Activated CD8-positive, alpha-beta memory T cell treated with anti-CD3 and anti-CD28 coated beads for 48 hours (primary cell): ENCODE measurements at places on chromosomes 13 and 19.

- DNase-seq: no peak
Observed at GRCh38 chr19:33278023-33278402, 24.3 kb downstream of the CEBPA start.

DNA sequence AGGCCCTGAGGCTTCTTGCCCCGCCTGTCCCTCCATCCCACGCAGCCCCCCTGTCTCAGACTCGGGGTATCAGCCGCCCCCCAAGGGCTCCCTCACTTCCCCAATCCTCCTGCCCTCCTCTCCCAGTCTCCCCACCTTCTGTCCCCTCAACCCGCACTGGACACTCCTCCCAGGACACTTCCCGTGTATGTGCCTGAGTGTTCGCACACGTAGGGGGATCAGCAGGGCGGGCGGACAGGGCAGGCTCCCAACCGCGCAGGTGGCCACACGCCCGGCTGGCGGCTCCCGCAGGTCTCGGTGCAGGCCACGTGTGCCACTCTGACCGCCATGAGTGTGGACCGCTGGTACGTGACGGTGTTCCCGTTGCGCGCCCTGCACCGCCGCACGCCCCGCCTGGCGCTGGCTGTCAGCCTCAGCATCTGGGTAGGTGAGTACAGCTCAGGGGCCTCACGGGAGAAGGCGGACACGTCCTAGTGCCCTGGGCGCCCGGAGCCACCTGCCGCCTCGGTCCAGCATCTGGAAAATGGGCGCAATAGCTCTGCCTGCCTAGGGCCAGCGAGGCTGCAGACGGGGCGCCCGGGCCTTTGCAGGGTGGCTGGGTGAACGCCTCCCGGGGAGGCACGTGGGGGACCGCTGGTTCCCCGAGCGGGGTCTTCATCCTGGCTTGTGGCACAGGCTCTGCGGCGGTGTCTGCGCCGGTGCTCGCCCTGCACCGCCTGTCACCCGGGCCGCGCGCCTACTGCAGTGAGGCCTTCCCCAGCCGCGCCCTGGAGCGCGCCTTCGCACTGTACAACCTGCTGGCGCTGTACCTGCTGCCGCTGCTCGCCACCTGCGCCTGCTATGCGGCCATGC is 2.3 kb downstream of the KISS1R start:
- DNase-seq: no peak

- no peak for DNase-seq
Observed at GRCh38 chr19:3603121-3603811, 3.4 kb downstream of the TBXA2R start.

GRCh38 chr19:49832556-49832955 is 14.5 kb downstream of the MED25 start:
- no peak for DNase-seq

- no peak for DNase-seq
Observed at GRCh38 chr19:28905996-28906395, 307.0 kb downstream of the UQCRFS1 start.

DNA sequence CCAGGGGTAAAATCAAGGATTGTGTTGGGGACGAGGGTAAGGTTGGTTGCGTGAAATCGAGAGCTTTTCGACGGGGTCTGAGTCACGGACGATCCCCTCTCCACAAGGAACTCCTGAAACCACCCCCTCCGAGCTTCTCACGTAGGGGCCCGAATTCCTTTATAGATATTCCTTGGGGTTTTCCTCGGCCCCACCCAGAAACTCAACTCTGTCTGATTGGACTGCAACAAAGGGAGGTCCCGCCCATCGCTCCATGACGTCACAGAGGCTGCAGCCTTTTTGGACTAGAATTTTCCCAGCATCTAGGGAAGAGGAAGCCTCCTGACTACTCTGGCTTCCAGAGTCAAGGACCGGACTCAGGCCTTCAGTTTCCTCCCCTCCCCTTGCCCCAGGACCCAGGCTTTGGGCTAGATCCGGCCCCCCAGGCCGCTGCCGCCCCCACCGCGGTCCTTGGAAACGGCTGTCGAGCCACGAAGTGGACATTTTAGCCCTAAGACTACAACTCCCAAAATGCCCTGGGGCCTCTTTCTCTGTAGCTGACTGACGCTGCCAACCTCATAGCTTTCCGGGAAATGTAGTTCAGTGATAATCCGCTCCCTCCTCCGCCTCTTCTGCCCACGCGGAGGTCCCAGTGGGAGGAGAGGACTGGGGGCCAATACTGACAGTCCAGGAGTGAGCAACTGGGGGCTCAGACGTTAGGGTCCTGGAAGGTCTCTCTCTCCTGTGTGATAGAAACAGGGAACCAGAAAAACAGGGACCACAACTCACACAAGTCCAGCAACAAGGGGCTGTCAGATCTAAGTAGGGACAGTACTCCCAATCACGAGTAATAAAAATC is at the start of gene IZUMO1:
TSS of gene IZUMO1 (minus strand) at position 172 of the 838 bp plus-strand sequence. CDS start 1,050 bp downstream, outside the sequence.
- no peak for DNase-seq

DNA sequence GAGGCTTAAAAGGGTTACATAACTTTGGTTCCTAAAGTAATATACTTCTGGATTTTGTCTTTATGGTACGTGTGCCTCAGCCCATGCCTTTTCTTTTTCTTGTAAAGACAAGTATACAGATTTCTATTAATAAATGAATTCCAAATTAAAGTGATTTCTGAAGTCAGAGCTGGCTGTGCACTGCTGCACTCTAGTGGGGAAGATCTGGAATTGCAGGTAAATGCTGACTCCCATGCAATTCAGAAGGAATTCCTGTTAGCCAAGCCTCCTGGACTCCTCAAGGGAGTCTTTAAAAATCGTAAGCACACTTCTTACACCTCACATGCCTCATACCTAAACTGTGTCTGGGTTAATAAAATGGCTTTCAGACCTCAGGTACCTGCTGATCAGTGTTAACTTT is 118.4 kb upstream of the SLC7A1 start:
- DNase-seq: no peak

DNA sequence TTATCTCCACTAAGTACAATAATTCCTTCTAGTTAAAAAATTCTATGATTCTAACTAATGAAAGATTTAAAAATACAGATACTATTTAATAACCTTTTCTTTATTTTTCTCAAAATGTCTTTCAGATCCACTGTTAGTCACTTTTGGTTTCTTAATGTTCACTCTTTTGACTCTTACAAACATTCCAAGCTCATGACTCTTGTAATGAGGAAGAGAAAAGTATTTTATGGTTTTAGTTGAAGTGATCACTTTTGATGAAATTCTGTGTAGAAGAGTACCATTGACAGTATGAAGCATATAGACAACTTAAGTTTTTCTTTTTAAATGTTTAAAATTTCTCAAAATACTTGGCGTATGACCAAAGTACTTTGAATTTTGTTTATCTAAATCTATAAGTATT is 27.8 kb downstream of the COG3 start:
- no peak for DNase-seq

GRCh38 chr19:21197590-21198295 is 55.9 kb downstream of the ZNF431 start:
- DNase-seq: no peak

GRCh38 chr19:47315125-47315821 is 5.6 kb downstream of the C5AR1 start:
- no peak for DNase-seq

- no peak for DNase-seq
Observed at GRCh38 chr13:19984430-19985218, 26.1 kb downstream of the ZMYM2 start.

- no peak for DNase-seq
Observed at GRCh38 chr19:58544591-58545285, 874 bp downstream of the TRIM28 start.

GRCh38 chr19:17454576-17455071 is 6.1 kb downstream of the NXNL1 start:
- DNase-seq: no peak

GRCh38 chr13:34628209-34628682 is 313.8 kb upstream of the NBEA start:
- DNase-seq: no peak

GRCh38 chr13:94710881-94711560 is 1.3 kb downstream of the SOX21 start:
- no peak for DNase-seq

GRCh38 chr19:19652482-19653295 is 9.2 kb upstream of the GMIP start:
- DNase-seq: no peak

- DNase-seq: no peak
Observed at GRCh38 chr19:52724701-52725514, 9.9 kb downstream of the ZNF611 start.

GRCh38 chr13:98420554-98421175 is 156.2 kb downstream of the STK24 start:
- DNase-seq: no peak

DNA sequence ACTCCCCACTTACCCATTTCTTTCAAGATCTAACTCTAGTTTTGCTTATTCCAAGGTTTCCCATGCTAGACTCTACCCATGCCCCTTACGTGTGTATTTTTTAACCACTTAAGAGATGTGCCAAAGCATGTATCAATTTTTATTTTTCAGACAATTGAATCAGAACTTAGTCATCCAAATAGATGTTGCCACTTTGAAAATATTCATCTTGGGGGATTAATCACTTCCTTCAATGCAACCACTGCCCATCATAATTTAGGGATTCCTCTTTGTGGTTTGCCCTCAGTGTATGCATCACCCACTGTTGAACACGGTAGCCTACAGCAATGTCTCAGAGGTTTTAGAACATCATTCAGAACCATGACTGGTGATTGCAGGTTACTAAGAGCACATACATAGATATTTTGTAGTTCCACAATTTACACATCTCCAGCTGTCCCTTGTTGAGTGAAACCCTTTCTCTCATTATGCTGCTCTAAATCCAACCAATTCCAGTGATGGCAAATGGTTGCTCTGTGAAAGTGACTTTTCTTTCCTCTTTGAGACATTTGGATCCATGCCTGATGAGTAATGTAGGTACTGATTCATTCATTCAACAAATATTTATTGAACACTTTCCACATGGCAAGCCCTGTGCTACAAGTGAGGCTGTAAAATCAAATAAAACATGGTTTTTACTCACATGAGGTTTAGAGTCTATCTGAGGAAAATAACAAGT is 60.6 kb upstream of the SERP2 start:
- DNase-seq: no peak

- no peak for DNase-seq
Observed at GRCh38 chr13:29499506-29500165, 95.9 kb downstream of the SLC7A1 start.

GRCh38 chr19:38475176-38475575 is 41.7 kb downstream of the RYR1 start:
- no peak for DNase-seq

DNA sequence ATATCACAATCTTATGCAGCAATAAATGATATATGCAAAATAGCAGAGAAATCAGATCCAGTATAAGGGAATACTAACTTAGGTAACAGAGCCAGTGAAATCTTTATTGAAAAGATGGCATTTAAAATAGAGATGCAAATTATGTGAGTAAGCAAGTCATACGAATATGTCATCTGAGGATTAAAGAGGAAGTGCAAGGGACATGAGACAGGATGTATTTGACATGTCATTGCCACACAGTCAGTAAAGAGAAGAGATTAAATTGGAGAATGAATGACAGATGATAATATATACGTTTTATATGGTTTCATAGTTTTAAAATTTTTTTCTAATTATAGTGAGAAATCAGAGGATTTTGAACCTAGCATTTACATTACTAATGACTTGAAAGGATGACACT is 426.4 kb downstream of the SLITRK5 start:
- no peak for DNase-seq

- DNase-seq: no peak
Observed at GRCh38 chr13:73873940-73874830, 260.0 kb downstream of the KLF12 start.

GRCh38 chr13:82829040-82829439 is 1053.2 kb downstream of the SLITRK1 start:
- no peak for DNase-seq

GRCh38 chr19:39299404-39299803 is 3.2 kb downstream of the IFNL1 start:
- DNase-seq: no peak

GRCh38 chr19:56543776-56544175 is 5.0 kb downstream of the ZFP28 start:
- DNase-seq: no peak

DNA sequence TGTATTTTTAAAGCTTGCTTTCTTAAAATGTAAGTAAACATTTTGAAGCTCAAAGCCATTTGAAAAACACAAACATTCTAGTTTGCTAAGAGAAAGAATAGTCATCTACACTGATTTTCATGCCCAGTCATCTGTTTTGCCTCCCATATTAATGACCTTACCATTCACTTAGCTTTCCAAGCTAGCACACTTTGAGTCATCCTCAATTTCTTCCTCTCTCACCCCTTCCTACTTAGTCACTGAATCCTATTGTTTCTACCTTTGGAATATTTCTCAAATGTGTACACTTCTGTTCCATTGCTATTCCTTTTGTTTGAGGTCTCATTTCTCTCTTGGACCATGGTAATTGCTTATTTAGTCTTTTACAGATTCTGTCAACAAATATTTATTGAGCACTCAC is 7.3 kb upstream of the HS6ST3 start:
- DNase-seq: no peak

DNA sequence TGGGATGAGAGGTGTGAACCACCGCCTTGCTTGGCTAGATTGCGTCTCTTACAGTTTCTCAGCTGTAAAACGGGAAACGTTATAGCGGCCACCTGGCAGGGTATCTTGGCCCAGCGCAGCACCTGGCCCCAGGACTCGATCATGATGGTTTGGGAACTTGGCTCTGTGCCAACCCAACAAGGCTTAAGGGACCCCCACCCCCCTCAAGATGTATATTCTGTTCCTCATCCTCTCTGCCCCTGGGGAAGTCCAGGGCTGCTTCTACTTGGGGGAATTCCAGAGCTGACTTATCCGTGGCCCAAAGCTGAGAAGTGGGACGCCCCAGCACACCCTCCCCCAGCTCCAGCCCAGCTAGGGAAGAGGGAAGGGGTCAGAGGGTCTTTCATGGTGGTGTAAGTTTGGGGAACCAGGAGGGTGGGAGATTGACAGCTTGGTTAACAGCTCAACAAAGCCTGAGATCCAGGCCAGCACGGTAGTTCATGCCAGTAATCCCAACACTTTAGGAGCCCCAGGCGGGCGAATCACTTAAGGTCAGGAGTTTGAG is 695 bp downstream of the ICAM1 start:
- no peak for DNase-seq

GRCh38 chr13:27659145-27659865 is 37.6 kb downstream of the POLR1D start:
- DNase-seq: no peak

- no peak for DNase-seq
Observed at GRCh38 chr13:96294930-96295881, 205.3 kb downstream of the HS6ST3 start.

- no peak for DNase-seq
Observed at GRCh38 chr19:40413291-40413845, at the start of gene PRX. TSS of gene PRX (minus strand) at chr19:40413378. CDS start at chr19:40407932, 5,446 bp downstream.

DNA sequence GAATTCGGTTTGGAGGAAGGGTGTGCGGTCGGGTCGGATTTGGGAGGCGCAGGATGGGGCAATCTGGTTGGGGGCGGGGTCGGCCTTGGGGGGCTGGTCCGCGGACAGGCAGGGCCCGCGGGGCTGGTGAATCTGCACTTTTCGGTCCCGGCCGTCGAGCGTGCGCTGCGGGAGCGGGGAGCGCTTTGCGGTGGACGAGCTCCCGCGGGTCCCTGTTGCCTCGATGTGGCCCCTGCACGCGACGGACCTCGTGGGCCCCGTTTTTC is 11.9 kb downstream of the PEAK3 start:
- no peak for DNase-seq
